ENCODE measurements at places on chromosomes 6 and 20.

DNA sequence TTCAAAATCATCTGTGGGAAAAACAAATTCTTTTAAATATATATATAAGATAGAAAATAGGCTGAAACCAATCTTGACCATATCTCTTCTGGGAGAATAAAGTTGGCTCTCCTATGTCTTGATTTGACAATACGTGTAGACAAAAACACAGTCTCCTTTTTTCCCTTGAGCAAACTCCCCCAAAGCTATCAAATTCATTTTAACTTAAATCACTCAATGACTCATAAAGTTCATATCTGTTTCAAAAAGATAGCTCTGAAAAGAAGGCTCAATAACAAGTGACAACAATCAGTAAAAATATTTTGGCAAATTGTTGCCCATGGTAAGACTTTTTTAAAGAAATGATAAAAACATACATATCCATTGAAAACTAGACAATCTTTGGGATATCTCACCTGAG, 236.0 kb upstream of the TENT5A start:
- no peak for DNase-seq

- DNase-seq = no peak
Measured at GRCh38 chr6:102619585-102619984, 1226.1 kb downstream of the GRIK2 start.

DNA sequence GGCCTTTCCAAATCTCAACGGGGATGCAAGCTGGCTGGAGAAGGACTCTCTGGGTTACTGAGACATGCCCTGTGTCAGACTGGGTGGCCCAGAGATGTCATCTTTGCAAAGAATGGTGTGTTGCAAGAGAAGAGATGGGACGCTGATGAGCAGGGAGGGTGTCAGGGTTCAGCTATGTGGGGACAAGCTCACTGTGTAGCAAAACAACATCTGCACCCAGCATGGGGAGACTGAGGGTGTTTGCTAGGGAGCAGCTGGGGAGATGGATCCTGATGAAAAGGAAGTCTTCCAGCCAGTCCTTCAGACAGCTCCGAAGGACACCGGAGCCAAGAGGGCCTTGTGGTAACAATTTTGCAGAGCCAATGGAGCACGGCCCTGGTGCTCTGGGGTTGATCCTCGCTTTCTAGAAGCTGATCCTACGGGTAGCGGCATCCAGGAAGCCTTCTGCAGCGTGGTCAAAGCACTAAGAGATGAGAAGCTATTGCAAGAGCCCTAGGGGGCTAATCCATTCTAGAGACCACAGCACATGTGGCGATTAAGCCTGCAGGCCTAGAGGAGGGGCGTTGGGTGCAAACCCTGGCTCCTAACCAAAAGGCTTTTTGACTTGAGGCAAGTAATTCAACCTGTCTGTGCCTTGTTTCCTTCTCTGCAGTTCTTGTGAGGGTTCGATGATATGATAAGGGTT, 39.9 kb downstream of the EDN3 start:
- DNase-seq = no peak

DNA sequence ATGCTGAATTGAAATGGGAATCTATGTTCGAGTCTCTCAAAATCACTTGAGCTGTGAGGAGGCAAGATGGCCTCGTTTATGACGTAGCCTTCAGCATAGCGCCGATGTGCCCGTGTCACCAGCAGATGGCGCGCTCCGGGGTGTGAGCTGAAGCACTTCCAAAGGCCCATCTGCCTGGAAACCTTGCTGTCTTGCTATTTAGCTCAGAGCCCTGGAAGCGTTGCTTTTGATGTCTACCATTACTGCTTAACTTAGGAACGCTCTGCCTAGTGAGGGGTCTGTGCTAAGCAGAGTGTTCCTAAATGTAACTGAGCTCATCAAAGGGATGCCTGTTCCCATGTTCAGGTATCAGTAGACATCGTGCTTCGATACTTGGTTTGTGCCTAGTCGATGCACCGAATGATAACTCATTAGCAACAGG, 67.7 kb downstream of the SYCP2L start:
- DNase-seq = no peak
